ENCODE measurements at places on chromosomes 7 and 10. TPM values are rescaled to one million over a fixed set of nuclear protein-coding genes. Genes with fewer than 3 reads are reported as not detected.
A peak's percentile ranks its signal among the peaks of the same experiment; 100 is the strongest.

Gene INA
- 0.38 TPM for total RNA-seq

Gene TDRD1
- total RNA-seq = 0.21 TPM

DNA sequence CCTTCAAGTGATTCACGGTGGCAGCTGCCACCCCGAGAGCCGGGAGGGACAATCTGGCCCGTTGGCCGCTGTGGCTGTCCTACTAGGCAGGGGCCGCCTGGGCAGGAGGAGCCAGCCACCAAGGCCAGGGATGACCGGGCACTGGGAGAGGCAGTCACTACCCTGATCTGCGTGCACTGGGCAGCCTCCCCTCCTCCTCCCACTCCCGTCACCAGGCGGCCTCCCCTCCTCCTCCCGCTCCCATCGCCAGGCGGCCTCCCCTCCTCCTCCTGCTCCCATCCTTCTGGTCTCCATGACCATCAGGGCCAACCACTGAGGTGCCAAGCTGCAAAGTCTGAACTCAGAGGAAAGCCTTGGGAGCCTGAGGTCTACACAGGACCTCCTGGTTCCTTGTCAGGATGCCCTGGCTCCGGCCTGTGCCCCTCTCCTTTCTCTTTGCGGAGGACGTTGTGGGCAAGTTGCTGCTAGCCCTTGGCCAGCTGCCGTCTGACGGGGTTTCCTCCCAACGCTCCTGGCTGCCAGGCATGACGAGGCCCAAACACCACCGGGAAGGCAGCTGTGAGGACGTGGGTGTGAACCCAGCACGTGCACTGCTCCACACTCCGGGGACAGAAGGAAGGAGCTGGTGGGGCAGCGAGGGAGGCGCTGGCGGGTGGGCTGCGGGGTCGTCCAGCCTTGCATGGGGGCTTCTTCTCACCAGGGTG is 131.1 kb downstream of the WDR37 start:
- H3K27me3 ChIP-seq = peaks cover 5% of the 10 kb centered on the region
- no peak overlapping the region for H3K4me3 ChIP-seq
- no peaks in the 10 kb centered on the region for H3K36me3 ChIP-seq
- no peak for DNase-seq
- H3K27ac ChIP-seq = no peak overlapping the region
- no peaks in the 10 kb centered on the region for H3K4me1 ChIP-seq

GRCh38 chr7:29878081-29878688 is 71.9 kb downstream of the WIPF3 start:
- H3K27me3 ChIP-seq = peaks cover 6% of the 10 kb centered on the region
- no peak for DNase-seq
- H3K4me3 ChIP-seq = no peak overlapping the region

- peaks cover 1% of the 10 kb centered on the region for H3K36me3 ChIP-seq
- DNase-seq = no peak
- no peaks in the 10 kb centered on the region for H3K27me3 ChIP-seq
- peak overlapping the region; percentile 94 for H3K27ac ChIP-seq
- peaks cover 45% of the 10 kb centered on the region for H3K4me1 ChIP-seq
Measured at GRCh38 chr7:21352540-21353387, 75.1 kb upstream of the SP4 start.
